ENCODE measurements at places on chromosomes 1 and 21.

DNA sequence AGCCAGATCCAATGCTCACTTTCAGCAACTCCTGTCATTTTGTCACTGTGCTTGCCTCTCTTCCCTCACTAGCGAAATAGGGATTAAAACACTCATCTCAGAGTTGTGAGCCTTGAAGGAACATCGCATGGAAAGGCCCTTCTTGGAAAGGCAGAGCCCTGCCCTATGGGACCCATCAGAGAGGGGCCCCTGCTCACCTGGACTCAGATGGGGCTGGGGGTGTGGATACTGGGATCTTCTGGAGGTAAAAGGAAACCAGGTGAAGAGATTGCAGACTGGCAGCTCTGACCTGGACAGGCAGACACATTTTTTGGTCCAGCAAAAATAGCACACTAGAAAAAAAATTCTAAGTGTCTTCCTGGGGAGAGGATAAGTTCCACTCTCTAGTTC, 54.2 kb upstream of the EPS8L3 start:
- no peak for DNase-seq

GRCh38 chr1:155553349-155553748, 9.3 kb downstream of the ASH1L start:
- no peak for DNase-seq

GRCh38 chr1:59580257-59580656, 234.5 kb upstream of the HOOK1 start:
- no peak for DNase-seq

GRCh38 chr1:243452092-243452491, 196.3 kb downstream of the SDCCAG8 start:
- DNase-seq, result no peak

DNA sequence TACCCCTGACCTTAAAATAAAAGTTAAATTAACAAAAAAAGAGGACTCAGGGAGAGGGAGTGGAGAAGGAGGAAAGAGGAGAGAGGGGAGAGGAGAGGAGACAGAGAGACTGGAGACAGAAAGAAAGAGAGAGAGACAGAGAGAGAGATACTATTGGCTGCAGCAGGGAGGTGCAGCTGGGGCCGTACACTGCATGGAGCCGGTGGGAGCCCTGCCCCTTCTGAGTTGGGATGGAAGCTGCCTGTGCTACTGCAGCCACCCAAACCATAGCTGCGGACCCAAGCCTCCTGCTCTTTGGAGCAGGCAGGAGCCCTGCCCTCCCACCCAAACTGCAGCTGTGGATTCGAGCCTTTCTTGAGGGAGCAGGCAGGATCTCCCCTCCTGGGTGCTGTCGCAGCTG, 32.7 kb upstream of the HP1BP3 start:
- no peak for DNase-seq

DNA sequence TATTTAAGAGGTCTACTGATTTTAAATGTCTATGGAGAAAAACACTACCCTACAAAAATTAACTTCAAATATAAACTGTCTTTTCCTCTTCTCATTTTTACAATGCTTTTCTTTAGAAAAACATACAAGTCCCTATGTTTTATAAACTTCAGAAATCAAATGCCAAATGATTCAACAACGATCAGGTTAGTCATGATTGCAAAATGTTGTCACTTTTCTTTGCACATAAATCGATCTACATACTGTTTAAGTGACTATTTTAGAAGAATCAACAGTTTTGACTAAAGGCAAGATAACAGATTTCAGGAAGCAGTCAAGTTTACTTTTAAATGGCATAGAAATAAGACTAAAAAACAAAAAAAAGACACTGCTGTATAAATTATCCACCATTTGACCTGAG, 168.7 kb downstream of the GPATCH2 start:
- DNase-seq, result no peak

GRCh38 chr1:7753641-7754040, 17.5 kb upstream of the VAMP3 start:
- DNase-seq, result no peak

- no peak for DNase-seq
Observed at GRCh38 chr1:1827089-1827848, 49.0 kb upstream of the NADK start.

GRCh38 chr1:22835636-22836319, 125.1 kb downstream of the EPHB2 start:
- DNase-seq, result no peak

- no peak for DNase-seq
Observed at GRCh38 chr1:203823306-203823705, 27.9 kb downstream of the ZBED6 start.

DNA sequence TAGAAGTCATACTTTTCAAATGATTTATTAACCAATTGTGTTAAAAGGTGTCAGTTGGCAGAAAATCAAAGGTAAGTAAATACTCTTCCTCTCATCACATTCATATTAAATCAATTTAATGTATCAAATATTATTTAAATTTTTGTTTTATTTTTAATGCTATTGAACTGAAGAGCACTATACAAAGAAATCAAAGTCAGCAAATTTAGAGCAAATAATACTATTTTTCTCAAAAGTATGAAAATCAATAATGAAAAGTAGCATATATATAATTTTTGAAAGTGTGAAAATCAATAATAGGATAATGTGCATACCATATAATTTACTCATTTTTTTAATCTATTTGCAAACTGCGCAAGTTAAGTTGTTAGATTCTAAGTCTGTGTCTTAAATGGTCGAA, 181.0 kb downstream of the SPATA17 start:
- no peak for DNase-seq

- no peak for DNase-seq
Observed at GRCh38 chr1:233530665-233531386, 83.1 kb upstream of the KCNK1 start.

DNA sequence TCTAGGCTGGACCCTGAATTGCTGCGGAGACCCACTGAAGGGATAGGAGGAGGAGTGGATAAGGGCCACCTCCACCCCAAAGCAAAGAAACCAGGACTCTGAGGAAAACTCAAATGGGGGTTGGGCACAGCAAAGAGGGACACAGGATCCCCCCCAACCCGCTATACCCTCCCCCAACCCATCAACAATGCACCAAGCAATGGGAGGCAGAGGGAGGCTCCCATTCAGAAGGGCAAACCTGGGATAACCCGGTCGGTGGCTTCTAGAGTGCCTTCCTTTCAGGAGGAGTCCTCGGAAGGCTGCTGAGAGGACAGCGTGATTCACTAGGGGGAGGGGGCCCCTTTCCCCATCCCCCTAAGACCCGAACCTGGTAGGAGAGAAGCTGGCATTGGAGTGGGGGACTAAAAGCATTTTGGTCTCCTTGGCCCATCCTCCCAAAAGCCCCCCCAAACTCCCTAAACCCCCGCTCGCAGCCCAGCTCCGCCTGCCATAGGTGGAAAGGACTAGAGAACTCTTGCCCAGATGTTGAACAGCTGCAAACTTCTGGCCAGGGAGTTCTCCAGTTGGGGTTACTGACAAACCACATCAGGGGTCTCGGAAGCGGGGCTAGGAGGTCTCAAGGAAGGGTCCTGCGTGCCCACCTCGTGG, 1.3 kb downstream of the MEF2D start:
- DNase-seq, result no peak

GRCh38 chr21:15249285-15249993, 184.6 kb upstream of the NRIP1 start:
- DNase-seq, result no peak

DNA sequence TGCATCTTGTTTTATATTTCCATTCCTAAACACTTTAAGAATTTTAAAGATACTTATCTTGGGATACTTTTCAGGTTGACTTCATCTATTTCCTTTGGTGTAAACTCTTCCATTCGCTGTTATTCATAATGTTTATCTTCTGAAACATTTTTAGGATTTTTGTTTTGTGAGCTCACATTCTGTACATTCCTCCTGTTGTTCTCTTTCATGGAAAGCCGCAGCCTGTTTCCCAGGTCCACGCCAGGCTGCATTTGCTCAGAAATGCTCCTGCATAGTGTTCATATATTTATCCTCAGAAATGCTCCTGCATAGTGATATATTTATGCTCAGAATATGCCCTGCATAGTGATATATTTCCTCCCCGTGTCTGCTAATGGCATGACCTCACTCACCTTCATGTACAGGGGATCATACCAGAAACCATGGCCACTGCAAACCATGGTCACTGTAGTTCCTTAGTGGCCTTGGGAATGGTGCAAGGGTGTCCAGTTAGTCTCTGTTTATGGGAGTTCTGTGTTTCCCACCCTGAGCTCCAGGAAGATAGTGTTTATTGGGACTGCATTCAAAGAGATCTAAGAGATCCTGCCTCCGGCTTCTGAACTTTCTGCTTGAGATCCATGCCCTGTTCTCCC, 153.9 kb upstream of the GREM2 start:
- no peak for DNase-seq

- no peak for DNase-seq
Observed at GRCh38 chr1:227947676-227948492, at the start of gene WNT9A. WNT9A (minus strand) TSS chr1:227947932; CDS start chr1:227947887, 45 bp downstream.

DNA sequence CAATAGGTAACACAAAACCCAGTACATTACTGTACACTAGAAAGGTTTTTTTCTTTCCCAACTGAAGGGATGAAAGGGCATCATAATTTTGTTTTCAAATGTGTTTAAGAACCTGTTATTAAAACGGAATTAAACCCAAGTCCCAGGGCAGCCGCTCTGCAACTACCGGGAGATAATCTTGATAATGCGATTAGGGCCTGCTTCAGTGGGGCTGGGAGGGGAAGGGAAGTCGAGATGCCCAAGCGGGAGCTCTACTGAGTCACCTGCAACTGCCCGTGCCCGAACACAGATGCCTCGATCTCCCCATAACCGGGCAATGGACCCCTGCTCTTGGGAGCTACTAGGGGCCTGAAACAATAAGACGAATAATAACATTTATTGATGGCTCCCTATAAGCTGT, 61.4 kb downstream of the KAZN start:
- no peak for DNase-seq

- no peak for DNase-seq
Observed at GRCh38 chr1:56626546-56626945, 18.6 kb upstream of the PRKAA2 start.

DNA sequence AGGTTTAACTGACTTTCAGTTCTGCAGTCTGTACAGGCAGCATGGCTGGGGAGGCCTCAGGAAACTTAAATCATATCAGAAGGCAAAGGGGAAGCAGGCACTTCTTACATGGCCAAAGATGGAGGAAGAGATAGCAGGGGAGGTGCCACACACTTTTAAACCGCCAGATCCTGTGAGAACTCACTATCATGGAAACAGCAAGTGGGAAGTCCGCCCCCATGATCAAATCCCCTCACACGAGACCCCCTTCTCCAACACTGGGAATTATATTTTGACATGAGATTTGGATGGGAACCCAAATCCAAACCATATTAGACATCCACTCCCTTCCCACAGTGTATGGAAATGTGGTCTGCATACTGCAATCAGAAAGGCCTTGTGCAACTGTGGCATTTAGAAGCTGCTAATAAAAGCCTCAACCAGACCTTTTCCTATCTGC, 148.2 kb downstream of the FCRL5 start:
- DNase-seq, result no peak

GRCh38 chr1:78617615-78618026, 2.6 kb upstream of the IFI44L start:
- peak; percentile 6 for DNase-seq

- DNase-seq, result no peak
Observed at GRCh38 chr1:208950206-208950605, 633.3 kb upstream of the CAMK1G start.

- no peak for DNase-seq
Observed at GRCh38 chr1:56533621-56534020, 45.7 kb downstream of the PLPP3 start.

DNA sequence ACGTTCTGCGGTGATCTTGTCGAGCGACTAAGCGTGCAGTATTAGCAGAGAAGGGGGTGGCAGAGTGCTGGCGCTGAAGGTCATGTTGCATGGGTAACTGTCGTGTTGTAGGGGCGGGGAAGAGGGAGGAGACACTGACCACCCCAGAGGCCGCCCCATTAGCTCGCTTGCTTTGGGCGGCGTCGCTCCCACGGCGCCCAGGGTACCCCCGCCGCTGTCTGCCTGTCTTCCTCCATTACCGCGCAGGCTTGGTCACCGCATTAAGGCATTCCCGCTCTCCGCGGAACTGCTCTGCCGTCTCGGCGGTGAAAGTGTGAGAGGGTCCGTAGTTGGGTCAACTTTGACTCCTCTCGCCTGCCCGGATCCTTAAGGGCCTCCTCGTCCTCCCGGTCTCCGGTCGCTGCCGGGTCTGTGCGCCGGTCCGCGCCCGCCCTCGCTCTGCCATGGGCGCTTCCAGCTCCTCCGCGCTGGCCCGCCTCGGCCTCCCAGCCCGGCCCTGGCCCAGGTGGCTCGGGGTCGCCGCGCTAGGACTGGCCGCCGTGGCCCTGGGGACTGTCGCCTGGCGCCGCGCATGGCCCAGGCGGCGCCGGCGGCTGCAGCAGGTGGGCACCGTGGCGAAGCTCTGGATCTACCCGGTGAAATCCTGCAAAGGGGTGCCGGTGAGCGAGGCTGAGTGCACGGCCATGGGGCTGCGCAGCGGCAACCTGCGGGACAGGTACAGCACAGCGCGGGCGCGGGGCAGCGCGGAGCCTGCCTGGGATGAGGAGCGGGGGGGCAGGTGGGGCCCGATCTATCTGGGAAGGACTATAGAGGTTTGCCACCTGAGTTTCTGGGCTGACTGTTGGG, at the start of gene MTARC2:
MTARC2 (plus strand) TSS at position 234 of the 846 bp plus-strand sequence; CDS start at position 444, 210 bp downstream.
- DNase-seq, result no peak

DNA sequence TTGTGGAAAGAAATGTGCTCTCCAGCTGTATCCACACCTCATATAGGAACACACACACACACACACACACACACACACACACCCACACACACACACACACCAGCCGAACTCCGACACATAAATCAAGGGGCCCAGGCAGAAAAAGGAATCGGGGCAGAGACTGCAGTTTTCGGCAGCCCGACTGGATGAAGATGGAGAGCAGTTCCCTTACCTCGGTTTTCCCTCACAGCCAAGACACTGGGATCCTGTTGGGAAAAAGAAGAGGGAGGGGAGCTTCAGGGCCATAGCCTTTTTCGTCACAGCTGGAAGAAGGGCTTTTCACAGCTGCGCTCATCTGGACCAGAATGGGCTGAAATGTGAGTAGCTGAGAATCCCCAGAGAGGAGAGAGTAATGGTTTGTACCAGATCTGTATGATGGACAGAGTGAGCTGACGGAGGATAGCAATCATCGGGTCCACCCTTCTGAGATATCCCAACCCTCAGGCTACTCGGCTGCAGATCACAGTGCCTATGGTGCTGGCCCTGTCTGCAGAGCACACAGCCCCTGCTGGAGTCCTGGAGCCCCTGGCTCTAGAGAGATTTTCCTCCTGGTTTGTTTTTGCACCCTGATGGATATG, 37.7 kb downstream of the PIK3C2B start:
- no peak for DNase-seq

GRCh38 chr1:65179148-65179547, 31.1 kb downstream of the AK4 start:
- no peak for DNase-seq

DNA sequence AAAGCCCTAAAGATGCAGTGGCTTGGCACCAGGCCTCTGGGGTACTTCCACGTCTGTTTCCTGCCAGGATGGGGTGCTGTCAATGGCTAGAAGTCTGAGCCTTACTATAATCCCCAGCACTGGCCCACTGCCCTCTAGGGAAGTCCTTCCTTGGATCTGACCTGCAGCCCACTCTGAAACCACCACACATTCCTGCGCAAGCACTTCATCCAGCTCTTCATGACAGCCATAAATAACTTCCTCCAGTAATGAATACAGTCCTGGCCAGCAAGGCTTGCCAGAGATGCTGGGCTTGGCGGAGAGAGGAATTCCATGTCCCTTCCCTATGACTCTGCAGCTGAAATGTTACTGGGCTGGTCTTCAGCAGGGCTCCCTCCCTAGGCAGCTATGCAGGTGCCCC, 32.6 kb downstream of the ALPL start:
- DNase-seq, result no peak

Data from GM19239 (cell line).